ENCODE measurements at places on chromosomes 5 and 9.

DNA sequence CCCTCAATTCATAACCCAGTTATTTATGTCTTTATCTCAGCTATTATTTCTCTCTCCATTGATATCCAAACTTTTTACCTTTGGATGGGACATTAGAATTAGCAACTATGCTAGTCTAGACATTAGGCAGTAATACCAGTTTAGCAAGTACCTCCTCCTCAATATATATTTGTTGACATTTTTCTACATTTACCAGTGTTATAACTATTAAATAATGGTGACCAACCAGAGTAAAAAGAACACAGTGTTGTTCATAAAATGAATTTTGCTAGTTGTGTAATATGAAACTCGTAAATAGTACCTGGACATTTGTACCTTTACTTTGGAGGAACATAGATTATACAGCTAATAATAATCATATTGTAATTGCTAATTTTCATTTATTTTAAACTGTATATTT, 554.6 kb upstream of the CDH6 start:
- no peak for DNase-seq

GRCh38 chr5:143898916-143899591, 87.1 kb downstream of the HMHB1 start:
- no peak for DNase-seq

GRCh38 chr5:150625831-150626746, 14.4 kb upstream of the SYNPO start:
- DNase-seq, result no peak

GRCh38 chr5:78627175-78627574, 21.4 kb downstream of the LHFPL2 start:
- peak; percentile 93 for DNase-seq
